ENCODE measurements at places on chromosomes 12 and 14.

DNA sequence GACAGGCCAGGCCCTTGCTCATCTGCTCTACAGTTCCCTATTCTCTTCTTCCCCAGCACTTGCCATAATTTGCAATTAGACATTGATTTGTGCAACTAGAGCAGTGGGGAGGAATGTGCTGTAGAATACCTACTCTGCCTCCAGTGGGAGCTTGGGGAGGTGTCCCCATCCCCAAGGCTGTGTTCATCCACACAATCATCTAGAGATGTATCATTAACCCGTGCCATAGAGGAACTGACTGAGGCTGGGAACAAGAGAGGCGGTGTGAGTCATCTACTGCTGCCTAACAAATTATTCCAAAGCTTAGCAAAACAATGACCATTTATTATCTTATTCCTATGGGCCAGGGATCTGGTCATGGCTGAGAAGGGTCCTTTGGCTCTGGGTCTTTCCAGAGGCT is 5.1 kb upstream of the OTUB2 start:
- DNase-seq, result no peak

DNA sequence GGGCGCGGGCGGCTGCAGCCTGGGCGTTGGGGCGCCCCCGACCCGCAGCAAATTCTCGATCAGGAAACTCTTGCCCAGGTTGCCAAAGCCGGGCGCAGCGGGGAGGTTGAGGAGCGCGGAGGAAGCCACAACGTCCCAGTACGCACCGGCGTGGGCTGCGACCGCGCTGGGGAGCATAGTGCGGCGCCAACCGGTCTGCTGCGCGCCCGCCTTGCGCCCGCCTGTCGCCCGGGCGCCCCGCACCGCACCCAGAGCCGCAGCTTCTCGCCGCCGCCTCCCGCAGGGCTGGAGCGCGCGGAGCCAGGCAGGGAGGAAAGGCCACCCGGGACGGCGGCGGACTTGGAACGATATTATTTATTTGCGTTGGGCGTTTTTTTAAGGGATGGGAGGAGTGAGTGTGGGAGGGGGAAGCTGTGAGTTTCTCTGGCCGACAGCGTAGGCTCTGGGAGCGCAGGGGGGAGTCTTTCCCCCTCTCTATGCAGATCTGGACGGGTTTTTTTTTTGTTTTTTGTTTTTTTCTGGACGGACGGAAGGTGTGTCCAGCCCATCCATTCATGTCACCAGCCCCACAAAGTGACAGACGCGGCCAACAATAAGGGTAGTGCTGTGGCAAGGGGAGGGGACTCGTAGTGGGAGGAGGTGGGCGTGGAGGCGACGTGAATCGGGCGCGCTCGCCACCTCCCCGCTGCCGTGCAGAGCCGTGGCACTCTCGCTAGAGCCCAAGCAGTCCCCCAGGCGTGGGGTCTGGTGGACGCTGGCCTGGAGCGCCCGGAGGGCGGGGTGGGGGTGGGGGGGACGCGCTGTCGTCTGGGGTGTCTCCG is at the start of gene DBX2:
DBX2 (minus strand) TSS at position 349 of the 821 bp plus-strand sequence; CDS start at position 177, 172 bp downstream.
- DNase-seq, result peak; percentile 41

DNA sequence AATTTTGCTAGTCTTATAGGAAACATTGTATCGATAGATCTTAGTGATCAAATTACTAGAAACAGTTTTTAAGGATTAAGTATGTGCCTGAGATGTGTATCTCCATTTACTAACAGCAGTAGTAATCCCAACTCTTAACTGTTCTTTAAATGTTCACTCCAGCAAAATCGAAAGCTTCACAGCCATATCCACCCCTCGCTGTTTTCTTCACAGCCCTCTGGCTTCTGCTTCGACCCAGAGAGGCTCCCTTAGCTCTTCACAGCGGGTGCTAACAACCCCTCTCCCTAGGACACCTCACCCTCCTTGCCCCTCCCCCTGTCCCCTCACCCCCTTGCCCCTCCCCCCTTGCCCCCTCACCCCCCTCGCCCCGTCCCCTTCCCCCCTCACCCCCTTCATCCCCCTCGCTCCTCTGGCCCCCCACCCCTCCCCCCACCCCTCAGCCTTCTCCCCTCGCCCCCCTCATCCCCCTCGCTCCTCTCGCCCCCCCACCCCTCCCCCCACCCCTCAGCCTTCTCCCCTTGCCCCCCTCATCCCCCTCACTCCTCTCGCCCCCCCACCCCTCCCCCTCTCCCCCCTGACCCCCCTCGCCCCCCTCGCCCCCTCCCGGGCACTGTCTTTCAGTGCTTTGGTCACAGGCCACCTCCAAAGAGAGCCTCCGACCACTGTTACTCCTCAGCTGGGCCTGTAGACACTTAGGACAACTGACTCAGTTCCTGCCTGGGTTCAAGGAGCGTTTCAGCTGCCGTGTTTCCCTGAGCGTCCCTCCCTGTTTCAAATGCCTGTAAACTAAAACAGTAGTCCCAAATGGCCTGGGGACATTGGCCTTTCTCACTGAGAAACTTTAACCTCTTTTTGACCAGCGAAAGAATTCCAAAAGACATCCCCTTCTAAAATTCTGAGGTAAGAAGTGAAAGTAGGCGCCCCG is 46.0 kb upstream of the DYNC1H1 start:
- DNase-seq, result no peak

DNA sequence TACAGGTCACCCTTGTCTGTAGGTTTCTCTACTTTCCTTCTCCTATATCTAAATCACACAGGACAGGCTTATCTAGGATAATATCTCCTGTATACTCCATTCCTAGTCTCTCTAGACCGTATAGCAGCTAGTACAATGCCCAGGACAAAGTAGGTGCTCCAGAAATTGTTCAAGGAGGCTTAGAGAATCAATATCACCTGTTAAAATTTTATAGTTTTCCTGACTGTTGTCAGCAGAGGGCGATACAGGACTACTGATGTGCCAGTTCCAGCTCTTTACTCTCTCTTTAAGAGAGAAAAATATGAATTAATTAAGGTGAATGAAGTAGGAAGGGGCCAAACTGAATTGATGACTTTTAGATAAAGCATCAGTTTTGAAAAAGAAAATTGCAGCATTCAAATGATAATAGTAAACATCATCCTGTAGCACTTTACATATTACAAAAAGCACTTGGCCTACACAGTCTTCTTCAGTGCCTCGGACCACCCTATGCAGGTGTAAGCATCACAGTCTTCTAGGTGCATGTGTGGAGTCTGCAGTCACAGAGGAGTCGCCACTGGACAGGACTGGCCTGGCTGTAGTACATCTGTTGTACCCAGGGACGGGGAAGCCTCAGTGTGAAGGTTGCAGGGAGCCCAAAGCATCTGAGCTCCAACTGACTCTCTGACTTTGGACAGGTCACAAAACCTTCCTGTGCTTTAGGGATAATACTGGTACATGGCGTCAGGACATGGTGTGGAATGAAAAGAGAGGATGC is 61.9 kb upstream of the MAX start:
- peak; percentile 88 for DNase-seq

- DNase-seq, result no peak
These were observed 479.1 kb downstream of the MED13L start for GRCh38 chr12:115798309-115798917.

- peak; percentile 37 for DNase-seq
These were observed 787 bp downstream of the HECTD4 start for GRCh38 chr12:112381406-112381882.

DNA sequence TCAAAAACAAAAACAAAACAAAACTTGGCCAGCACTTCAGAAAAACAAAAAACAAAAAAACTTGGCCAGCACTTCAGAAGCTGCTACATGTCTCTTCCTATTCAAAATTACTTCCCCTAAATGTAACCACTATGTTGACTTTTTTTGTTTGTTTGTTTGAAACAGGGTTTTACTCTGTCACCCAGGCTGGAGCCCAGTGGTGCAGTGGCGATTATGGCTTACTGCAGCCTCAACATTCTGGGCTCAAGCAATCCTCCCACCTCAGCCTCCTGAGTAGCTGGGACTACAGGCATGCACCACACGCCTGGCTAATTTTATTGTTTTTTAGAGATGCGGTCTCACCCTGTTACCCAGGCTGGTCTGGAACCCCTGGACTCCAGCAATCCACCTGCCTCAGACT is 38.0 kb upstream of the PPP4R3A start:
- DNase-seq, result no peak

- DNase-seq, result no peak
These were observed 1002.2 kb upstream of the FLRT2 start for GRCh38 chr14:84527706-84528105.

DNA sequence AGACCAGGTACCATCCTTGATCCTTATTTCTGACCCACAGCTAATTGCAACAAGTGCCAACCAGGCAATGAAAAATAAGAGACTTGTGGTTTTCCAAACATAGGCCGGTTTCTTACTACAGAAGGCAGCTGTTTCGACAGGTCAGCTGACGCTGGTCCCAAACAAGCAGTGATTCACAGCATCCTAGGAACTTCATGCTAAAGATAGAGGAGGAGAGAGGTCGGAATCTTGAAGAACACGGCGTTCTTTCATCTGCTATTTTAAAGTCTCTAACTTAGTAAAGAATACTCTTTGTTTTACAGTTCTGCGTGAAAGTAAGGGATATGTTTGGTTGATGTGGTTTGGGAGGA is 28.1 kb upstream of the ADGRD1 start:
- no peak for DNase-seq

DNA sequence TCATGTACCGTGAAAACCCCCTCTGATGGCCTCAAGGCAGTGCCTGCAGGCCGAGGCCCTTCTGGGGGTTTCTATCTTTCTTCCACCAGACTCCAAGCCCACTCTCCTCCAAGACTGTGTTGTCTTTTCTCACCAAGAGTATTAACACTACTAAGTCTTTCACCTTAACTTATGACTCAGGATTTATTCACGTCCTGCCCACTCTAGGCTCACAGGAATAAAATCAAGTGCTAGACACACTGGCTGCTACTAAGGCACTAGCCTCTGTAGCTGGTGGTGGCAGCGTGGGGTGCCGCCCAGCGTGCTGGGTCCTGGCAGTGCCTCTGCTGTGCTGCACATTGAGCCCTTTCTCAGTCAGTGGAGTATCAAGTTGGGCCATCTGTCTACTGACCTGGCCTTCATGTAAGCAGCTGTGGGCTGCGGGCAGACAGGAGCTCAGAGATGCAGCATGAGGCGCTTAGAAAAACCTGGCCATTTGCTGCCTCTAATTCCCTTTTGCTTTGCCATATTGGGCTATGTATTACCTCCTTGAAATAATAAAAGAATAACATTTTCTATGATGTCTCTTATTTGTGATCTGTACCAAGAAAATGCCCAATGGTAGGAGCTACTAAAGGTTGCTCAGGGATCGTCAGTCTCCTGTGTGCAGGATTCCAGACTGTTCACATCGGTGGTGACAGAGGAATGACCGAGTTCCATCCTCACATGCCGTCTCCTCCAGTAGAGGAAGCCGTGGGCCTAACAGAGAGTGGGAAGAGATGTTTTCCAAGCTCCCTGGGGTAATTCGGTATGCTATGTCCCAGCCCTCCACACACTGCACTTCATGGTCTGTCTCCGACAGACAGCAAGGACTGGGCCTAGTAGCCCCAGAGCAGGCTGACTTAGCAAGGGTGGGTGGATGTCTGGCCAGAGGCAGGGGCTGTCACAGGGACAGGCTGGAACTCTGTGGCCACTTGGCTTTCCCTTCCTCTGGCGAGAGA is 39.9 kb downstream of the MAX start:
- no peak for DNase-seq

- no peak for DNase-seq
These were observed 154.5 kb downstream of the MON2 start for GRCh38 chr12:62621101-62621638.

DNA sequence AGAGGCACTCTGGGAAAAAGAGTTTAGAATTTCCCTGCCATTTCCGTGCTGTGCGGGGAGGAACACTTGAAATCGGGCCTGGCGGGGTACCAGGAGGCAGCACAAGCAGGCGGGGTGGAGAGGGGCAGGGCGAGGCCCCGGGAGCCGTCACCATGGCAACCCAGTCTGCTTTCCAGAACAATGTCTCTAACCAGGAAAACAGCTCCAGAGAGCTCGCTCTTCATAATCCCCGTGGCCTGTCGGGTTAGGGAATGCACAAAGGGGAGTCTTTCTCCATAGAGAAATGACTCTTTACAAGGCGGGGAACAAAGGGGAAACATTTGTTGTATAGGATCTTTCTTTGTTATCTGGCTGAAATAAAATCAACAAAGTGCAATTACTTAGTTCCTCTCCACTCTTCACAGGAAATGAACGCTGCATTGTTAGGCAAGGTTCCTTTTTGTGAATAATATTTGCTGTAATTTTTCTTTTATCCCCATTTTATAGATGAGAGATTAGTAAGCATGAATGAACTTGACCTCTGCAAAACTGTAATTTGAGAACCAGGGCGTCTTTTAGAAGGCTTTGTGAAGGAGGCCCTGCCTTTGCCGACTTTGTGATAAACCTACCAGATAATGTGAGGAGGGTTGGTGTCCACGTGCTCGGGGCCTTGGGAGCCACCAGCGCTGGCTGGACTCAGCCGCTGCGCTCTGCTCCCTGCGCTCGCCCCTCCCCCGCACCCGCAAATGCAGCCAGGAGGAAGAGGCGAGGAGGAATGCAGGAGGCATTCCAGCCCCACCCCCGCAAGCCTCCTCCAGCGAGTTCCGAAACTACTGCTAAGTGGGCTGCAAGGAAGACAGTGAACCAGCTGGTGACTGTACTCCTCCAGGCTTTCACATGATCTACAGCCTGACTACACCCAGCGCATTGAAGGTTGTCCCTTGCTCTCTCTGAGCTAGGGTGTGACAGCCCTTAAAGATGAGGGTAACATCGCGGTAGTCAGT is 105.2 kb upstream of the ATF7IP start:
- peak; percentile 87 for DNase-seq

DNA sequence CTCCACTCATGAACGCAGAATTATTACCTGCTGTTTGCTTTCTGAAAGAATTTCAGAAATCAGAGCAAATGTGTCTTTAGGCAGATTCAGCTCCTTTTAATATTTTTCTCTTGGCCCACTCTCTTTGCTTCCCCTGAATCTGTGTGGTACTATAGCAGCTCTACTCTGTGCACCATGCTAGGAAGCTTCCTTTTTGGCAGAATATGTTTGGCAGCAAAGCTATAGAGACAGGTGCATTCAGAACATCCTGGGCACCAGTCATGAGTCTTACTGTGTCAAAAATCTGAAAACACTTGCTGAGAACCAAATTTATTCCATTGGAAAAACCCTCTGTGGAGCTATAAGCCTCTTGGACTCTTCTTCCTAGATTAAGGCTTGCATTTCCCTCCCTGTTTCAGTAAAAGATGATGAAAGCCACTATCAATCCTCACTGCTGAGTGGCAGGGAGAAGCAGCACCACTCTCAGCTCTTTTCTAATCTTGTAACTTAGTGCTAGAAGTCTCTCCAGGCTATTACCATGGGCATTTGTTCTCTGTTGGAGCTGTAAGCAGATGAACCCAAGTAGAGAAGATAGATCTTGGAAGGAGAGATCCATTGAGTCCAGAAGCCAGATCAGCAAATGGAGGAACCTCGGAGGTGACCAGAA is 18.2 kb downstream of the CIPC start:
- no peak for DNase-seq

DNA sequence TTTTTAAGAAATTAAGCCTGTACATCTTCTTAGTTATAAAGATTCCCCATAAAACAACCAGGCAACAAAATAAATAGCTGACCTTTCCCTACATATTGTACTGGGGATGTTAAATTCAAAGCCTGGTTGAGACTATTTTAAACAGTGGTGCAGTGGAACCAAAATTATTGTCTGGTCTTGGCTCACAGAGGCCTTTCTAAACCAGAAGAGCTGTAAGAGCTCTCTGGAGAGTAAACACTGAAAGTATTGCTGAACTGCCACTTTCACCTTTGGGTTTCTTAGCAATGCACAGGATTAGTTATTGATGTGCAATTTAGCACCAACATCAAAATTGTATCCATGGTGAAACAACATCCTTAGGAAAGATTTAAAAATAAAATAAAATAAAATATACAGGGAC is 20.6 kb downstream of the RACGAP1 start:
- DNase-seq, result no peak

GRCh38 chr14:70358631-70359030 is 852 bp downstream of the COX16 start:
- DNase-seq, result no peak
